Right lobe of liver (tissue), 6 donors: ENCODE measurements at places on chromosomes 1 and 21.

GRCh38 chr1:3139451-3139852 lies 70.4 kb downstream of the PRDM16 start:
- DNase-seq = no peak

- no peak for DNase-seq
Observed at GRCh38 chr1:101267082-101267481, 30.3 kb downstream of the S1PR1 start.

DNA sequence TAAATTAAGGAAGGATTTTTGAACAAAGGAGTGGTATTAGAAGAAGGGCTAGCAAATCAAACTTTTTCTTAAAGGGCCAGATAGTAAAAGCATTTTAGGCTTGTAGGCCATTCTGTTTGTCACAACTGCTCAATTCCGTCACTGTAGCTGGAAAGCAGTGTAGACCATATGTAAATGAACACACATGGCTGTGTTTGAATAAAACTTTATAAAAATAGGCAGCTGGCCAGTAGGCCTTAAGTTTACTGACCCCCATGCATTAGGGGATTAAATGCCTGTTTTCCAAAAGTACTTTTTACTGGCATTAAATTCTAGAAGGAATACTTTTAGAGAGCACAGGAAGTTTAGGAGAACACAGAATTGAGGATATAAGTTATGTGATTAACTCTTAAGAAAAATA lies 8.9 kb downstream of the IVNS1ABP start:
- no peak for DNase-seq

GRCh38 chr21:45997205-45997494 lies 15.6 kb downstream of the COL6A1 start:
- no peak for DNase-seq

GRCh38 chr1:201014816-201015200 lies 8.7 kb downstream of the KIF21B start:
- no peak for DNase-seq

- no peak for DNase-seq
Observed at GRCh38 chr1:10773376-10773775, 23.1 kb downstream of the CASZ1 start.

- DNase-seq = no peak
Observed at GRCh38 chr1:31064718-31065309, 703 bp downstream of the PUM1 start.

GRCh38 chr1:185601189-185601588 lies 133.0 kb upstream of the HMCN1 start:
- no peak for DNase-seq

GRCh38 chr1:169892927-169893644 lies 610 bp downstream of the SCYL3 start:
- DNase-seq = no peak

DNA sequence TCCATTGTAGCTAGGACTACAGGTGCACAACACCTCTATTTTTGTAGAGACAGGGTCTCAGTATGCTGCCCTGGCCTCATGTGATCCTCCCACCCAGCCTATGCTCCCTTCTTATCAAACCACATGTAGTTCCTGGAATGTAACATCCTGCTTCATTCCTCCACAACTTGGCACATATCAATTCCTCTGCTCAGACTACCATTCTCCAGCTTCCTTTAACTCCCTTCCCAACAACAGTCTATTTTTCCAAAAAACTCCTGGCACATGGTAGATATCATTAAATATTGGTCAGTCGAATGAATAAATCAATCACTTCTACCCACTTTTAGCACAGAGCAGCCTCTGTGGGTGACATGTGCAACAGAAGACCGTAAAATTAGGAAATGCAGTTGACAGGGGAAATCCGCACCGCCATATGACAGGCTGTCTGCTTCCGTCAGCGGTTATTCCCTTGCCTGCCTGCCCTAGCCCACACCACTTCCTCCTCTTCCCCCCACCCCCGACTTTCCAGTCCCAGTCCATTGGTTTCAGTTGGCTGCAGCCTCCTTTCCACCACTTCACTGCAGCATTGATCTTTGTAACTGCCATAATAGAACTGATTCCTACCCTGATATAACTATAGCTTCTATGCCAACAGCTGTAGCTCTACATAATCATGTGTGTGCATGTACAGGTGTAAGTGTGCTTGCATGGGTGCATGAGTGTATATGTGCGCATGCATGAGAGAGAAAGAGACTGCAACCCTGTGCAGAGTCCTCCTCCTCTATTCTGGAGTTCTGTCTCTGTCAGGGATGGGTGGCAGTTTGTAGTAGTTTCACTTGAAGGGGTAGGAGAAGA lies 6.8 kb upstream of the AKR1A1 start:
- peak; percentile 76 for DNase-seq

GRCh38 chr1:172946814-172947507 lies 103.8 kb downstream of the TNFSF18 start:
- no peak for DNase-seq

GRCh38 chr1:119818181-119818580 lies 6.9 kb upstream of the REG4 start:
- DNase-seq = no peak

- DNase-seq = no peak
Observed at GRCh38 chr1:38740487-38740886, 119.1 kb downstream of the RRAGC start.

GRCh38 chr1:157566484-157567300 lies 14.4 kb upstream of the FCRL5 start:
- DNase-seq = no peak

DNA sequence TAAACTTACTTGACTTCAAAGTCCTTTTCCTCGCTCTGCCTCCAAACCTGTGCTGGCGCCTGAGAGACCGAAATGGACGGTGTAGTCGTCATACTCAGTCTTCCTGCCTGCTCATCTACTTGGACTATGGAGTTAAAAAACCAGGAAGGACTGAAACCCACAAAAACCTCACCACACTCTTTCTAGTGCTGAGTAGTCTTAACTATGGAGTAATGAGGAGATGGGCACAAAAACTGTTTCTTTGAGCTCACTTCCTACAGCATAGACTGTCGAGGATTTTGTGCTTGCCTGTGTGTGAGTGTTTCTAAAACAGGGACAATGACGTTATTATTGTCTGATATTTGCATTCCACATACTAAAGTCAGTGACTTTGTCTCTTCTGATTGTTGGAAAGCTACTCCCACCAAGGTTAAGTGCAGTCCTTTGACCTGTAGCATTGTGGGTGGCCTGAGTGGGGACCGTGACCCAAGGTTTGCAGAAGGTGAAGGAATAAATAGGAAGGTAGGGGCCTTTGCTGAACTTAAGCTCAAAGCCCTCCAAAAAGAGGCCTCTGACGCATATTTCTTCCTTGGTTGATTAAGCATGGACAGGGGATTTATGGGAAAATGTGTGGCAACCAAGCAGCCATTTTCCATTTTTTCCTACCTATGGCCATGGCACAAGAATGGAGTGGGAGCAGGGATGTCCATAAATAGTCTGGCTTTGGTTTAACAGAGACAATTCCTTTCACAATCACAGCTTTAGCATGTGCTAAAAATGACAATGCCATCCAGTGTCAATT lies 109.6 kb downstream of the ZBTB18 start:
- DNase-seq = no peak

DNA sequence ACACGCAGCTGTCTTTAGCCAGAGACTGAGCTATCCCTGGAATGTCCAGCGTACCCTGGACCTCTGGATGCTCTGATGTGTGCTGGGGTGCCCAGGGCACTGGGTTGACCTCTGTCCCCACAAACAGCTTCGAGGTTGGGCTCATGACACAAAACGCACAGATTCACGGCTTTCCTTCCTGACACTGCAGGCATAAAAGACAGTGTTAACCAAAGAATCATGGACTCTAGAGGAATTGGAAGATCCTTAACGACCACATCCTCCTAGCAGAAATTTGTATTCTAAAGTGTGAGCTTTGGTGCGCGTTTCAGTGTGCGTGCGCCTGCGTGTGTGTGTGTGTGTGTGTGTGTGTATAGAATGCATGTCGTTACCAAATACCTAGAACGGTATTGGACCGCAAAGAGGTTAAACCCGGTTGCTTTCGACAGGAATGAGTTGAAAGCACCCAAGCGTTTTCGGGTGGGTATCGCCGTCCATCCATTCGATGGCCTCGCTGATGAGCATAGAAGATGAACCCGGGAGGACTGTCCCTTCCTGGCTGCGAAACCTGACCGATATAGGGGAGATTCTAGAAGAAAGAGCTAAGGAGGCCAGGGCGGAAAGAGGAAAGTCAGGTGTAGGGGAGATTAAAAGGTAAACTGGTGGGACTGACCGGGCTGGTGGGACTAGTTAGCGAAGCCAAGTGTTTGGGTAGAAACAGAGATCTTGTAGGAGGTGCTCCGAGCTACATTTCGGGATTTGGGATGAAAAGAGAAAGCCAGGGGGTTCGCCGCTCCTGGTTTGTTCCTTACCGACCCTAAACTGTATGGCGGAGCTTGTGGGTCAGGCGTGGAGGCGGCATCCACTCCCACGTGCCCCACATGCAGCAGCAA lies 6.8 kb upstream of the LHX9 start:
- DNase-seq = no peak

- DNase-seq = no peak
Observed at GRCh38 chr1:183443011-183443410, 24.8 kb upstream of the NMNAT2 start.

DNA sequence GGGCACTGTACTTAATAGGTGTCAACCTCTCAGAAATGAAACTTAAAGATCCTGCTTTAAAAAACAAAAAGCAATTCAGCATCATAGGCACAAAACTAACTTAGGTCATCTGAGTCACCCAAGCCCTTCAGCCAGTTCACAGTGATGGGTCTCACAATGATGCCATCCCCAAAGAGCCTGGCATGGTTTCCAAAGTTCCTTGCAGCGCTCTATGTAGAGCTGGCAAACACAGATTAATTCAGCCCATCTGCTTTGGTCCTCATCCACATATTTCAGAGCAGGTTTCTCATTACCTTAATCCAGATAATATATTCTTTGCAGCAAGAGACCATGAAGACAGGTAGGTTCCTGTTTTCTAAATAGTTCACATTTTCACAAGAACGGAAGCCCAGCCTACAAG lies 14.6 kb upstream of the PLA2G2C start:
- DNase-seq = no peak

DNA sequence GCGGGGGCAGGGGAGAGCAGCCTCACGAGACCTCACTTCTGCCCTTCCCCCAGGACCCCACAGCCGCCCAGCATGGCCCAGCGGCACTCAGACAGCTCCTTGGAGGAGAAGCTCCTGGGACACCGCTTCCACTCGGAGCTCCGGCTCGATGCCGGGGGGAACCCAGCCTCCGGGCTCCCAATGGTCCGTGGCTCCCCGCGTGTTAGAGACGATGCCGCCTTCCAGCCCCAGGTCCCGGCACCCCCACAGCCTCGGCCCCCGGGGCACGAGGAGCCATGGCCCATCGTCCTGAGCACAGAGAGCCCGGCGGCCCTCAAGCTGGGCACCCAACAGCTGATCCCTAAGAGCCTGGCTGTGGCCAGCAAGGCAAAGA lies 8.5 kb downstream of the ARHGEF16 start:
- no peak for DNase-seq

- no peak for DNase-seq
Observed at GRCh38 chr21:37915497-37915911, 753 bp downstream of the KCNJ6 start.
